Activated naive CD8-positive, alpha-beta T cell treated with anti-CD3 and anti-CD28 coated beads, Interleukin-2, amount 10 ng/mL, durations not matched to agents 7 days and 5 days (primary cell): ENCODE measurements at places on chromosomes 4 and X.

- DNase-seq, result no peak
Observed at GRCh38 chr4:128571747-128572146, 237.8 kb upstream of the JADE1 start.

DNA sequence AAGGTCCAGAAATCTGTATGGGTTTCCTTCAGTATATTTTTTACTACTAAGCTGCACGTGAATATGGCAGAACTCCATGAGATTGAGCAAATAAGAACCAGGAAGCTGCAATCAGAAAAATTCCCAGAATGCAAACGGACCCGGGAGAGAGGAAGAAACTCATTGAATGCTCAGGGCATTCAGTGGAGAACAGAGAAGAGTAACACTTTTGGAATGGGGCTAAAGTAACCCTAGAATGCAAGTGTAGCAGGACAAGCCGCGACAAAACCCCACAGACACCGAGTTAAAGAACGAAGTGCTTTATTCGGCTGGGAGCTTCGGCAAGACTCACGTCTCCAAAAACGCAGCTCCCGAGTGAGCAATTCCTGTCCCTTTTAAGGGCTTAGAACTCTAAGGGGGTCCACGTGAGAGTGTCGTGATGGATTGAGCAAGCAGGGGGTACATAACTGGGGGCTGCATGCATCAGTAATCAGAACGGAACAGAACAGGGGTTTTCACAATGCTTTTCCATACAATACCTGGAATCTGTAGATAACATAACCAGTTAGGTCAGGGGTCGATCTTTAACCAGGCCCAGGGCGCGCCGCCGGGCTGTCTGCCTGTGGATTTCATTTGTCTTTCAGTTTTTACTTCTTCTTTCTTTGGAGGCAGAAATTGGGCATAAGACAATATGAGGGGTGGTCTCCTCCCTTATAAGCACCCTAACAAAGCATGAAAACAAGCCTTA lies 56.4 kb downstream of the RAB28 start:
- no peak for DNase-seq

DNA sequence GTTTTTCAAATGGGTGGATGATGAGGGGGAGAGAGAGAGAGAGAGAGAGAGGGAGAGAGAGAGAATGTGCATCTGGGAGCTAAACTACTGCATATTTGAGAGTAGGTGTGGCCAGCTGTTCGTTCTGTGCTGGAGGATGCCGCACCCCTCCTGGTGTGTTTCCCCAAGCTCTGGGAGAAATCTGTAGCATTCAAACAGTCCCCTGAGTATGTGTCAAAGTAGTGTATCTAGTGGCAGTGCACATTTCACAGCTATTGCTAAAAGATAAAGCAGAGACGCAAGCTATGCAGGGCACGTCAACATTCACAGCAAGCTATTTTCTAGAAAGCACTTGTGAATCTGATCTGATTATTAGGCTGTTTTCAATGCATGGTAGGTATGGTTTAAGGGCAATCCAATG lies 83.5 kb upstream of the LIMCH1 start:
- DNase-seq, result no peak

GRCh38 chr4:175745329-175745728 lies 66.7 kb downstream of the GPM6A start:
- no peak for DNase-seq

- DNase-seq, result no peak
Observed at GRCh38 chr4:122890147-122890795, 32.1 kb downstream of the NUDT6 start.

- DNase-seq, result no peak
Observed at GRCh38 chrX:31132821-31133241, 61.0 kb upstream of the FTHL17 start.

- DNase-seq, result no peak
Observed at GRCh38 chr4:6324461-6324998, 54.9 kb downstream of the WFS1 start.

DNA sequence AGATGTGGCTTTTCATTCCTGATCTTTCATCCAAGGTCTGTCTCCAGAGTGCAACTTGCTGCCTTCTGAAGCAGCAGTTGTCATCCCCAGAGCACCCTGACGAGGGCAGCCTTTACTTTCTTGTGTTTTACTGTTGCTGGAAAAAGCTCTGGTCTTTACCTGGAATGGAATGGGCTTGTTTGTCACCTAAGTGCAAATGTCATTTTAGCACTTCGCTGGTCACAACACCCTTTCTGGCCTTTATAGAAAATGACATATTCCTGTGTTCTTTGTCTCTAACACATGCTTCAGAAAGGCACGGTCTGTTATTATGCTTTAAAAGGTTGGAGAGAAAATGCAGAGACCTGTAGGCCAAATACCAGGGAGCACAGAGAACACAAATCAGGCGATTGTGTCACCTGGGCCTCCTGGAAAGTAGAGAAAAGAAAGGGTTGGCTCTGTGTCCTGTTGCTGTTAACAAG lies 332.7 kb upstream of the IGFBP7 start:
- DNase-seq, result no peak

DNA sequence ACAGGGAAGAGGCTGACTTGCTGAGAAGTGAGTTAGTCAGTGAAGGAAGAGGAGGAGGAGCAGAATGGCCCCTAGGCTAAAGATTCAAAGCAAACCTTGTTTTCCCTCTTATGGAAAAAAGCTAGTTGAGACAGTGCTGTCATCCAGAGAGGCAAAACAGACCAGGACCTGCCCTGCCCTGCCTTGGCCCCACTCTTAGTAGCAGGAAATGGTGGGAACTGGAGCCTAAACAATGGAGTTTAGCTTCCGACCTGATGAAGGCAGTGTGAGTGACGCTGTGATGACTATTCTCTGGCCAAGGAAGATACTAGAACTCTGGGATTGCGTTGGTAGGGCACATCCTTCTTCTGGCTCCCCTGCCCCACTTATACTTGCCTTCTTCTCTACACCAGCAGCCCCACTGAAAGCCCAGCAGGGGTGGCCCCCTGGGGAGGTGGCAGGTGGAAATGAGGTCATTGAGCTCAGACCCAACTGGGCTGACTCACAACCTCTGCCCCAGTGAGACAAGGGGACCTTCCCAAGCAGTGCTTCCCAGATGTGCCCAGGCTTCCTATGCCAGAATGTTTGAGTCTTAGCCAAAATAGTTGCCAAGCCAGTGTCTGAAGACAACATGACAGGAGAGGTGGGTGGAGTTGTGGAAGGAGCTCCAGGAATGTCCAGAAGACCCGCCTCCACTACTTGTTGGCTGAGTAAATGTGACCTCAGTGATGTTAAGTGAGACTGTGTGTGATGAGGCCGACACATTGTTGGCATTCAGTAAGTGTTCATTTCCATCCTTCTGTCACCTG lies 38.8 kb downstream of the MSN start:
- DNase-seq, result no peak

DNA sequence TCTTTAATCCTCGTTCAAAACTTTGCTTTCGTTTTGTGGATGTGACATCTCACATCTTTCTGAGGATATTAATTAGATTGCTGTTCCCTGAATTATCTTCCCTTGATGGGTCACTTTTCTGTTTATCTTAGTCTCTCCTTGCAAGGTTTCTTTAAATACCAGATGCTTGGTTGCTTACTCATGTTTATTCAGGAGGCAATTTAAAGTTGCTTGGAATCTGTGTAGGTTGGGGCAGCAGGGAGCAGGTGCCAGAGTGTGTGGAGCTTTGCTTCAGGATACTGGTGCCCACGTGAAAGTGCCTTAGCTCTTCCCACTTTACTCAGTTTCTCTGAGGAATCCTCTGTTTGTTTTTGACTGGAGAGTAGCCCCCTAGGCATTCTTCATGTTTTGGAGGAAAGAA lies 24.0 kb downstream of the ANAPC4 start:
- DNase-seq, result no peak
